ENCODE measurements at places on chromosomes 5 and 9.
A peak's percentile ranks its signal among the peaks of the same experiment; 100 is the strongest.

DNA sequence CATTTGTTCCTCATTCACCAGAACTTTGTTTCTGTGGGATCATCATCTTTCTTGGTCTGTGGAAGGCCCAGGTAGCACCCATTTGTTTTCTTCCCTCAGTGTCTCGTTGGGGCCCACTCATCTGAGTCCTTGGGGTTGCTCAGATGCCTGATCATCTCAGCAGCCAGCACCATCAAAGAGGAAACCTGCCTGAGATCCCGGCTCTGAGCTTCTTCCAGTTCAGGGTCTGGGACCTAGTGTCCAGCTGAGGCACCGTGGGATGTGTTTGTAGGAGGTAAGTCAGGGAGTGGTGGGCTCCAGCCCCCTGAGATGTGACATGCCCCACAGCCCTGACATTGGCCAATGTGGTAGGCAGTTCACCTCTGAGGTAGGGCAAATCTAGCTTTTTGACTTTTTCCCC is 9.4 kb upstream of the CD180 start:
- no peak for DNase-seq

DNA sequence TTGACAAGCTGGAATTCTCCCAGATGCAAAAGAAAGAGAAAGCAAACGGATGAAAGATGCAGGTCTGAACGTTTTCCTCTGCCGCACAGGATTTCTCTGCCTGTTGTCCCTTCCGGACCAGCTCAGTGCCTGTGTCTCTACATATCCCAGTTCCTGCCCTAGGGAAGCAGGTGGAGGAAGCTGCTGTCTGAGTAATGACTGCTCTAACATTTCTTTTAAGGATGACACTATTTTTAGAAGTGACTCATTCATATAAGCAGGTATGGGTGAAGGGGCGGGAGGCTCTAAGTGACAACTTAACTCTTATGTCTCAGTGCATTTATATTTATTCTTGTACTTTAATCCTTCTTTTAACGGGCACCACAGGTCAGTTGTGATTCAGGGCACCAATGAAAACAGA is 128.8 kb downstream of the SLC24A2 start:
- DNase-seq: no peak

GRCh38 chr5:171481571-171482433 is 62.4 kb downstream of the FGF18 start:
- DNase-seq: no peak

DNA sequence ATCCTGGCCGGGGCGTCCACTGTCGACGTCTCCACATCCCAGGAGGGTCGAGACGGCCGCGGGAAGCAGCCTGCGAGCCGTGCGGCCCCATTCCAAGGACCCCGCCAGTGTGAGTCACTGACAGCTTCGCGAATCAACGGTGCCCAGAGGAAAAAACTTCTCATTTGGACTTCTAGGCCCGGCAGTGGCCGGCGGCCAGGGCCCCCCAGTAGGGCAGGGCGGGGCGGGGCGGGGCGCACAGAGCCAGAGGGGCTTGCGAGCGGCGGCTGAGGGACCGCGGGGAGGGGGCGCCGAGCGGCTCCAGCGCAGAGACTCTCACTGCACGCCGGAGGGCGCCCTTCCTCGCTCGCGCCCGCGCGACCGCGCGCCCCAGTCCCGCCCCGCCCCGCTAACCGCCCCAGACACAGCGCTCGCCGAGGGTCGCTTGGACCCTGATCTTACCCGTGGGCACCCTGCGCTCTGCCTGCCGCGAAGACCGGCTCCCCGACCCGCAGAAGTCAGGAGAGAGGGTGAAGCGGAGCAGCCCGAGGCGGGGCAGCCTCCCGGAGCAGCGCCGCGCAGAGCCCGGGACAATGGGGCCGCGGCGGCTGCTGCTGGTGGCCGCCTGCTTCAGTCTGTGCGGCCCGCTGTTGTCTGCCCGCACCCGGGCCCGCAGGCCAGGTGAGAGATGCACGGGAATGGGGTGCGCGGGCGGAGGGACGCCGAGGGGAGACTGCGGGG is at the start of gene F2R:
TSS of gene F2R (plus strand) at position 391 of the 720 bp plus-strand sequence. CDS start at position 573, 182 bp downstream.
- peak; percentile 60 for DNase-seq

- no peak for DNase-seq
These were observed 83.3 kb upstream of the CCDC112 start for GRCh38 chr5:115379622-115380344.

DNA sequence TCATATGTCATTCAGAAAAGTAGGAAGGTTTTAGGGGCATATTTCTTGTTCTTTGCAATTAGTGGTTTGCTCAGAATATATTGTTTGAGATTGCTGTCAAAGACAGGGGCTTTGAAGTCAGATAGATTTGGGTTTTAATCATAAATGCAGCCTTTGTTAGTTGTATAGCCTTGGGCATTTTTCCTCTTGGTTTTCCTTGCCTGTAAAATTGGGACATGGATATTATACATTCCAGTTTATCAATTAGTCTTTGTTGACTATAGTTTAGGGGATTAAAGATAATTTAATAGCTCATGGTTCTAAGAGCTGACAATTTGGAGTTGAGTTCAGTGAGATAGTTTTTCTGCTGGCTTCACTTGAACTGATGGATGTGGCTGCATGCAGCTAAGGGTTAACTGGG is 88.9 kb downstream of the DMAC1 start:
- no peak for DNase-seq

GRCh38 chr9:20854444-20854843 is 170.4 kb downstream of the FOCAD start:
- DNase-seq: no peak

GRCh38 chr5:151110992-151111391 is 30.2 kb upstream of the TNIP1 start:
- no peak for DNase-seq

GRCh38 chr5:176371621-176372539 is 6.6 kb downstream of the ARL10 start:
- no peak for DNase-seq

GRCh38 chr5:7848296-7848695 is 2.6 kb downstream of the CFAP90 start:
- no peak for DNase-seq

DNA sequence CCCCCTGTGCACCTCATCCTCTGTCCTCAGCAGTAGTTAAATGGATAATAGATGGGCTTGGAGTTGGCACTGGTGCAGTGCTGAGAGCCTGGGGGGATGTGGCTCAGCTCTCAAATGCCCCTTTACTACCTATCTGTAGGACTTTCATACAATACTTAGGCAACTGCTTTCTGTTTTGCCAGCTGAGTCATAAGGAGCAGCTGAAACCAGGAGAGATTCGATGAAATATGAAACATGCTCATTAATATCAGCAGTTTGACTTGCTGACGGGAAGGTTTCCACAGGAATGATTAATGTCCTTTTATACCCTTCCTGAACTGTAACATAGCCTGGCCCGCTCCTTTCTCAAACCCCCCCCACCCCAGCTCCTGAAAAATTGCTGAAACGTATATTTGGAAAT is 142.6 kb downstream of the SAXO1 start:
- DNase-seq: no peak

DNA sequence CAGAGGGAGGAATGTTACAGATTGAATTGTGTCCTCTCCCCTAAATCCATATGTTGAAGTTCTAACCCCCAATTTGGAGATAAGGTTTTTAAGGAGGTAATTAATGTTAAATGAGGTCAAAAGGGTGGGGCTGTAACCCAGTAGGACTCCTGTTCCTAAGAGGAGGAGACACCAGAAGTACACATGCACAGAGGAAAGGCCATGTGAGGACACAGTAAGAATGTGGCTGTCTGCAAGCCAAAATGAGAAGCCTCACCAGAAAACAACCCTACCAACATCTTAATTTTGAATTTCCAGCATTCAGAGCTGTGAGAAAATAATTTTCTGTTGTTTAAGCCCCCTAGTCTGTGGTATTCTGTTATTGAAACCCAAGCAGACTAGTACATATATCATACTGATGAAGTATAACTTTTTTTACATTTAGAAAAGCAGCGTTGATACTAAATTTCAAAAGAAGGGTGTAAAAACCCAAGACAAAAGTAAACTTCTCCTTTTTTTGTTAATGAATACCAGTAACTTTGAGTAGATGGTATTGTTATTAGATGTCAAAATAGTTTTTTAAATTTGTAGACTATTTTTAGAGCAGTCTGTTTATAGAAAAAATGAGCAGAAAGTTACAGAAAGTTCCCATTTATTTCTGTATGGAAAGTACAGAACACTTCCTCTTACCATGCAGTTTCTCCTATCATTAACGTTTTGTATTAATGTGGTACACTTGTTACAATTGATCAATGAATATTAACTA is 25.1 kb downstream of the RNF180 start:
- no peak for DNase-seq

- DNase-seq: no peak
These were observed 535.7 kb upstream of the ACO1 start for GRCh38 chr9:31848505-31849285.

GRCh38 chr5:81192373-81192750 is 40.8 kb upstream of the CKMT2 start:
- DNase-seq: no peak

DNA sequence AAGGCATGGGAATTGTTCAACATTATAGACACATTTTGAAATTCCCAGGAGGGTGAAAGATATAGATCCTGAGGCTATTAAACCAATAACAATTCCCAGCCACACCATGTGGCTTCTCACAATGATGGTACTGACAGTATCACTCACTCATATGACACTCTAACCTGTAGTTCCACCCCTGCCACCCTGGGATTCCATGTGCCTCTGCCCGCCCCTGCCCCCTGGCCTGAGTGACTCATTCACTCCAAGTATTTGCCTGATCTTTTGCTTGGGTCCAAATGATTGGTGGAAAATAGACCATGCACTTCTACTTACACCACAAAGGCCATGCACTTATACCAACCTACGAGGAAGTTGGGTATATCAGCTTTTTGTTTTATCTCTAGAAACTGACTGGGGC is 305.2 kb upstream of the DAB2 start:
- DNase-seq: no peak

GRCh38 chr5:115196161-115196560 is 26.5 kb upstream of the TRIM36 start:
- DNase-seq: no peak

GRCh38 chr5:179852993-179853547 is 5.5 kb downstream of the MRNIP start:
- DNase-seq: no peak

GRCh38 chr5:115170929-115171510 is 1.3 kb upstream of the TRIM36 start:
- no peak for DNase-seq

DNA sequence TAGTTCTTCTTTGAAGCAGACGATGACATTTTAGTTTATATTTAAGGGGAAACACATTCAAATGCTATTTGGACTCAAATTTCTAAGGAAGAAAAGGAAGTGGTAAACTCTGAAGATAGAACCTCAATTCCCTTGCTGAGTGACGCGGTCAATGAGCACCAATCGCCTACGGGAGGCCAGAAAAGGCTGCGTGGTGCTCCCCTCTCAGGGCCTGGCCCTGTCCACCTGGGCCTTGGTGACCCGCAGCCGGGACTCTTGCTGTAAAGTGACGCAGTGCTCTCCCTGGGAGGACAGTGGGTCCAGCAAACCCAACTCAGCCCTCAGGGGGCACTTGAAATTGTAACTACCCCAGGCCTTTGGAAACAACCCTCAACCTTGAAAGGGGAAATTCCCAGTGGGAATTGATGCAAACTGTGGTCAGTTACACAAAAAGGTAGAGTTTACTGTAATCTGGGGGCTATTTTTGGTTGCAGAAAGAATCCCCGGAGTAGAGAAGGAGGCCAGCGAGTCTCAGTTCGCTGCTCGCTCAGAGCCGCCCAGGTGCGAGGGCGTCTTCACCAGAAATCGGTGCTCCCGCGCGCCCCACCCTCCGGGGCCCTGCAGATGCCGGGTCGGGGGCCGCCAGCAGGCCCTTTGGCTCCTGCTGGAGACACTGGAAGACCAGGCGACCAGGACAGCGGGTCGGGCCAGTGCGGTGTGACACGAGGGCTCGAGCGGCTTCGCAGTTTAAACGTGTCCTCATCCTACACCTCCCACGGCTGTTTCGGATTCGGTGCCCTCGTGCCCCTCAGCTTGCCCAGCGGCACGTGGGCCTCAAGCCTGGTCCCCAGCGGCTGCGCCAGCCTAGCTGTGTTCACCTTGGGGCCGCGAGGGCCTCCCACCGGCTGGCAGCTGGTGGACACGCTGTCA is 1.4 kb upstream of the ANKRD33B start:
- DNase-seq: no peak

DNA sequence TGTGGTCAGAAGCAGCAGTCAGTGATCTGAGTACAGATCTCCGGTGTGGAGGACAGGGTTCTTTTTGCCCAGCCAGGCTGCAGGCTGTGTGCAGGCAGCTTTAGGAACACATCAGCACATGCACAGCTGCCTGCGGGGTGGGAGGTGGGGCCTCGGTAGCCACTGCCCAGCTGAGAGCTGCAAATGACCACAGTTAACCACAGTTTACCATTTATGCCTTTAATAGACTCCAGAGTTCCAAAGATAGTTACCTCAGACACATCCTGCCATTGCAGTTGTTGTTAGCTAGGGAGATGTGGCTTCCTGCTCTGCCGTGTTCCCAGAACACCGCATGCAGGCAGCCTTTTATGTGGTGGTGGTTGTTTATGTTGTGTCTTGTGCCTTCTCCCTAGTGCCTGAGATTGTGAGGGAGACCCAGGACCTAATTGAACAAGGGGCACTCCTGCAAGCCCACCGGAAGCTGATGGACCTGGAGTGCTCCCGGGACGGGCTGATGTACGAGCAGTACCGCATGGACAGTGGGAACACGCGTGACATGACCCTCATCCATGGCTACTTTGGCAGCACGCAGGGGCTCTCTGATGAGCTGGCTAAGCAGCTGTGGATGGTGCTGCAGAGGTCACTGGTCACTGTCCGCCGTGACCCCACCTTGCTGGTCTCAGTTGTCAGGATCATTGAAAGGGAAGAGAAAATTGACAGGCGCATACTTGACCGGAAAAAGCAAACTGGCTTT is 10.2 kb downstream of the EXOC3 start:
- DNase-seq: no peak

- no peak for DNase-seq
These were observed 52.1 kb upstream of the CACNA1B start for GRCh38 chr9:137825324-137825989.

GRCh38 chr5:169746147-169746694 is 109.1 kb downstream of the DOCK2 start:
- no peak for DNase-seq

GRCh38 chr9:126783949-126784348 is 20.9 kb upstream of the ZBTB43 start:
- no peak for DNase-seq

DNA sequence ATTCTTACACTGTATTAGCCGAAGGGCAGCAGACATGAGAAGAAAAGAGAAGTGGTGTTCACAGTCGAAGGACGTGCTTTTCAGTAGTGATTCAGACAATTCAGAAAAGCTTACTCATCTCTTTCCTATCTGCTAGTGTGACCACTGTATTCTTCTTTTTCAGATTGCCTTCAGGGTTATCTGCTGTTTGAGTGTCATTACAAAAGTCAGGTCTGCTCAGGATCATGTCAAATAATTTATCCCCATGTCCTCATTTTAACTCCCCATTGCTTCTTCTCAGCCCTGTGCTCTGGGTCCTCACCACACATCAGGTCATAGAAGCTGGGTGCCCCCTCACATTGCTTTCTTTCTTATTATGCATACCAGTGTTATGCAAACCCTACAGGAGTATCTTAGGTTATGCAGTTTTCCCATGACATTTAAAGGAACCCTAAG is 394.0 kb downstream of the CETN3 start:
- no peak for DNase-seq

- DNase-seq: no peak
These were observed 105.5 kb upstream of the PITX1 start for GRCh38 chr5:135139381-135140134.
